Naive B cell (primary cell): ENCODE measurements at places on chromosomes 13 and 19. TPM values are rescaled to one million over a fixed set of nuclear protein-coding genes. Genes with fewer than 3 reads are reported as not detected.
A peak's percentile ranks its signal among the peaks of the same experiment; 100 is the strongest.

DNA sequence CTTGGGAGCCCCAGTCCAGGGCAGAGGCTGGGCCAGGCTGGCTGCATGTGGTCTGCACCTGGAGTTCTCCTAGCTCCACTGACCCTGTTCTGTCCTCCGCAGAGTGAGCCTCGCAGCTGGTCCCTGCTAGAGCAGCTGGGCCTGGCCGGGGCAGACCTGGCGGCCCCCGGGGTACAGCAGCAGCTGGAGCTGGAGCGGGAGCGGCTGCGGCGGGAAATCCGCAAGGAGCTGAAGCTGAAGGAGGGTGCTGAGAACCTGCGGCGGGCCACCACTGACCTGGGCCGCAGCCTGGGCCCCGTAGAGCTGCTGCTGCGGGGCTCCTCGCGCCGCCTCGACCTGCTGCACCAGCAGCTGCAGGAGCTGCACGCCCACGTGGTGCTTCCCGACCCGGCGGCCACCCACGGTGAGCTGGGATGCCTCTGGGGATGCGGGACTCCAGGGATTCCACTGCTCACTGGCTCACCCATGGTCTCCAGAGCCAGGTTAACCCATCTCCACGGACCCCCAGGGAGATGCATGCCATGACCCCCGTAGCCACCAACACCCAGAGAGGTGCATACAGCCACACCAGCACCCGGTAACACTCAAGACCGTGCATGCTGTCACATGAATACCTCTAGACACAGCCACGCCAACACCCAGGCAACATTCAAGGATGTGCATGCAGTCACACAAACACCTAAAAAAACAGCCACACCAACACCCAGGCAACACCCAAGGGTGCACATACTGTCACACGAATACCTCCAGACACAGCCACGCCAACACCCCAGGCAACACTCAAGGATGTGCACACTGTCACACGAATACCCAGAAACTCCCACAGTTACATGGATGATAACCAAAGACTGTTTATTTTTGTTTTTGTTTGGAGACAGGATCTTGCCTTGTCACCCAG lies 8.2 kb downstream of the PKN1 start:
- peak overlapping the region; percentile 96 for H3K4me3 ChIP-seq
- H3K27ac ChIP-seq, result no peak overlapping the region
- H3K4me1 ChIP-seq, result peaks cover 39% of the 10 kb centered on the region
- peaks cover 14% of the 10 kb centered on the region for H3K36me3 ChIP-seq

GRCh38 chr19:15862444-15862843 lies 35.4 kb downstream of the CYP4F2 start:
- H3K27me3 ChIP-seq, result peaks cover 18% of the 10 kb centered on the region
- H3K4me1 ChIP-seq, result peaks cover 10% of the 10 kb centered on the region
- no peak overlapping the region for H3K27ac ChIP-seq
- H3K36me3 ChIP-seq, result no peaks in the 10 kb centered on the region

- H3K4me1 ChIP-seq, result no peaks in the 10 kb centered on the region
- H3K36me3 ChIP-seq, result no peaks in the 10 kb centered on the region
- no peaks in the 10 kb centered on the region for H3K27me3 ChIP-seq
These were observed 802.1 kb upstream of the SLITRK6 start for GRCh38 chr13:86601351-86601750.

- H3K27ac ChIP-seq, result no peak overlapping the region
- no peak for DNase-seq
- no peaks in the 10 kb centered on the region for H3K36me3 ChIP-seq
These were observed 458.9 kb downstream of the SLITRK1 start for GRCh38 chr13:83423381-83423780.

GRCh38 chr13:94342436-94343242 lies 136.8 kb downstream of the DCT start:
- no peaks in the 10 kb centered on the region for H3K27me3 ChIP-seq
- H3K4me1 ChIP-seq, result no peaks in the 10 kb centered on the region
- H3K4me3 ChIP-seq, result no peak overlapping the region
- no peaks in the 10 kb centered on the region for H3K36me3 ChIP-seq
- peak overlapping the region; percentile 63 for H3K27ac ChIP-seq

- DNase-seq, result no peak
- H3K4me3 ChIP-seq, result no peak overlapping the region
- H3K27ac ChIP-seq, result no peak overlapping the region
- H3K27me3 ChIP-seq, result no peaks in the 10 kb centered on the region
- H3K36me3 ChIP-seq, result peaks cover 26% of the 10 kb centered on the region
These were observed 79.3 kb downstream of the CRYL1 start for GRCh38 chr13:20446405-20446804.

DNA sequence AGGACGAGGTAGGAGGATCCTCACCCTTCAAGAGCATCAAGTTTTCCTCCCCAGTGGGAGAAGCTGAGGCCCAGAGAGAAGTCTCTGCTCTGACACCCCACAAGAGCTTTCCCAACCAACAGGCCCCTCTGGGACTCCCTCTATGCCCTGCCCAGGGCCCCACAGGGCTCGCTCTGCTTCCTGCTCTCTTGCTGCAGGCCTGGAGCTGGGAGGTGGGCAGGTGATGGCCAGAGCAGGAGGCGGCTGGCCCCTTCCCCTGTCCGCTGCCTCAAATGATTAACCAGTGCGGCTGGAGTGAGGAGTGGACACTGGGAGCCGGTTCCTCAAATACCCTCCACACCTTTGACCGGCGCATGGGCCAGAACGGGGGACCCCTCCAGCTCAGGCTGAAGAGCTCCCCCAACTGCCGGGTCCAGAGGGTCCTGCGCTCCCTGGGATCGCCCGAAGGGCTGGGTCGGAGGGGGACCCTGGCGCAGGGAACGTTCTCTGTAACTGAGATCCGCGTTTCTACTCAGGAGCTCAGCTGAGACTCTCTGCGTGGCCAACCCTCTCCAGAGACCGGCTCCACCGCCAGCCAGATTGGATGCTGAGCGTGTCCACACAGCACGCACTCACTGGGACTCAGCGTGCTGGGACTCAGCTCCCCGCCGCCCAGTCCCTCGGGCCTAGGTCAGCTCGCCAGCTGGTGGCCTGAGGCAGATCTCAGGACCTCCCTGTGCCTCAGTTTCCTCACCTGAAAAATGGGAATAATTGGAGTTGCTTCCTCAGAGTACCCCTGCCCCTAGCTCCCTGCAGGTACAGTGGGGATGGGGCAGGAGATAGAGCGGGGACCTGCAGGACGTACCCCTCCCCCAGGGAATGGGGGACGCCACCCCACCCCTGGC lies 6.7 kb upstream of the ONECUT3 start:
- H3K36me3 ChIP-seq, result no peaks in the 10 kb centered on the region
- H3K4me1 ChIP-seq, result peaks cover 18% of the 10 kb centered on the region
- no peak overlapping the region for H3K4me3 ChIP-seq
- H3K27ac ChIP-seq, result no peak overlapping the region

GRCh38 chr13:53090461-53090860 lies 61.8 kb downstream of the OLFM4 start:
- no peak for DNase-seq
- no peak overlapping the region for H3K4me3 ChIP-seq
- H3K36me3 ChIP-seq, result no peaks in the 10 kb centered on the region
- no peaks in the 10 kb centered on the region for H3K4me1 ChIP-seq

DNA sequence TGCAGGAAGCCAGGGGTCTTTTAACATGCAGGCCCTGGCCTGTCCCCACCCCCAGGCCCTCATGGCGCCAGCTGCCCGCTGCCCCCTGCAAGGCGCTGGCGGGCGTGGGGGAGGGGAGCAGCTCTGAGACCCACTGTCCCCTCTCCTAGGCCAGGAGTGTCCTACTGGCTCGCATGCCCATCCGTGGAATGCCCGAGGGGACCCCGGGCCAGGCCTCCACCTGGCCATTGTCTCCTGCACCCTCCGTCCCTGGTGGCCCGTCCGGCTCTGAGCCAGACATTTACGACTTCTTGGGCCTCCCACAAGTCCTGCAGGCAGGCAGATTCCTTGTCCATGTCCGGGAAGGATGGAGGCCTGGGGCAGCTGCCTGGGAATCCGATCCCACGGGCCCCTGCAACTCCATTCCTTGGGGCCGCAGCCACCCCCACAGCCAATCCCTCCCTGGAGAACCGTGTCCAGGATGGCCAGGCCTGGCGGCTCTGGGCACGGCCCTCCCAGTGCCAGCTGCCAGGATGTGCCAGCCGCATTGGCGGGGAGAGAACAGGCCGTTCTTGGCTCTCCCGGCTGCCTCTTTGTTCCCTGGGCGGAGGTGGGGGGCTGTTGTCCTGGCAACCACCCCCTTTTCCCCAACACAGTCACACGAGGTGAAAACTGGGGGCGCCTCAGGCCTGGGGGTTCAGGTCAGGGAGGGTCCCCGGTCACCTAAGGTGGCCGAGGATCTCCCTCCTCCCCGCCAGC lies 10.5 kb upstream of the PLIN3 start:
- DNase-seq, result no peak
- no peak overlapping the region for H3K27ac ChIP-seq
- H3K4me3 ChIP-seq, result peak overlapping the region; percentile 61
- H3K36me3 ChIP-seq, result no peaks in the 10 kb centered on the region
- H3K27me3 ChIP-seq, result no peaks in the 10 kb centered on the region

GRCh38 chr13:25095851-25096453 lies at the start of gene PABPC3:
TSS of gene PABPC3 (plus strand) at chr13:25096136. CDS start at chr13:25096199, 63 bp downstream.
- no peak within 1 kb of the TSS for H3K27ac ChIP-seq
- H3K27me3 ChIP-seq, result peaks cover 42% of the 10 kb centered on the region
- no peaks in the 10 kb centered on the region for H3K4me1 ChIP-seq
- H3K36me3 ChIP-seq, result no peaks in the 10 kb centered on the region
- peak within 1 kb of the TSS; percentile 26 for H3K4me3 ChIP-seq

- DNase-seq, result peak; percentile 95
- peak overlapping the region; percentile 98 for H3K4me3 ChIP-seq
- no peaks in the 10 kb centered on the region for H3K27me3 ChIP-seq
These were observed 8.1 kb downstream of the RINL start for GRCh38 chr19:38869836-38870607.

- no peak overlapping the region for H3K27ac ChIP-seq
- no peaks in the 10 kb centered on the region for H3K27me3 ChIP-seq
- no peak for DNase-seq
- H3K4me1 ChIP-seq, result no peaks in the 10 kb centered on the region
- no peak overlapping the region for H3K4me3 ChIP-seq
These were observed 275.6 kb downstream of the DACH1 start for GRCh38 chr13:71591374-71591773.

GRCh38 chr13:27665333-27665732 lies 43.6 kb downstream of the POLR1D start:
- peaks cover 14% of the 10 kb centered on the region for H3K36me3 ChIP-seq
- H3K27me3 ChIP-seq, result no peaks in the 10 kb centered on the region
- H3K4me1 ChIP-seq, result no peaks in the 10 kb centered on the region
- DNase-seq, result no peak
- no peak overlapping the region for H3K27ac ChIP-seq

DNA sequence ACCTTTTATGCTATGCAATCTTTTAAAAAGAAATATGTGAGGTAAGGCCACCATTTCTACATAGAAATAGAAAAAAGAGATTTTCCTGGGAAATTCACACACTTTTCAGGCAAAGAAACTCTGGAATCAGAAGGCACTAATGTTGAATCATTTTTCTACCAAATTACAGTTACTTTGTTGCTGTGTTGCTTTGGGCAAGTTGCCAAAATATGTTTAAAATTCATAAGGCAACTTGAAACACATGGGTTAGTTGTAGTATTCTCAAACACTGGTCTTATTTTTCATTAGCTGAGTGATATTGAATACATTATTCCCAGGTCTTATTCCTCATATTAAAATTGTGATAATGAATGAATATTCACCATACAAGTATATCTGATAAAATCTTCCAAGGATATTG lies 195.0 kb upstream of the SLITRK1 start:
- no peak for DNase-seq
- H3K4me3 ChIP-seq, result no peak overlapping the region
- H3K36me3 ChIP-seq, result no peaks in the 10 kb centered on the region

- DNase-seq, result no peak
- no peaks in the 10 kb centered on the region for H3K4me1 ChIP-seq
- H3K4me3 ChIP-seq, result no peak overlapping the region
- H3K36me3 ChIP-seq, result no peaks in the 10 kb centered on the region
- peak overlapping the region; percentile 62 for H3K27ac ChIP-seq
These were observed 60.9 kb downstream of the PEX11G start for GRCh38 chr19:7427944-7428343.

DNA sequence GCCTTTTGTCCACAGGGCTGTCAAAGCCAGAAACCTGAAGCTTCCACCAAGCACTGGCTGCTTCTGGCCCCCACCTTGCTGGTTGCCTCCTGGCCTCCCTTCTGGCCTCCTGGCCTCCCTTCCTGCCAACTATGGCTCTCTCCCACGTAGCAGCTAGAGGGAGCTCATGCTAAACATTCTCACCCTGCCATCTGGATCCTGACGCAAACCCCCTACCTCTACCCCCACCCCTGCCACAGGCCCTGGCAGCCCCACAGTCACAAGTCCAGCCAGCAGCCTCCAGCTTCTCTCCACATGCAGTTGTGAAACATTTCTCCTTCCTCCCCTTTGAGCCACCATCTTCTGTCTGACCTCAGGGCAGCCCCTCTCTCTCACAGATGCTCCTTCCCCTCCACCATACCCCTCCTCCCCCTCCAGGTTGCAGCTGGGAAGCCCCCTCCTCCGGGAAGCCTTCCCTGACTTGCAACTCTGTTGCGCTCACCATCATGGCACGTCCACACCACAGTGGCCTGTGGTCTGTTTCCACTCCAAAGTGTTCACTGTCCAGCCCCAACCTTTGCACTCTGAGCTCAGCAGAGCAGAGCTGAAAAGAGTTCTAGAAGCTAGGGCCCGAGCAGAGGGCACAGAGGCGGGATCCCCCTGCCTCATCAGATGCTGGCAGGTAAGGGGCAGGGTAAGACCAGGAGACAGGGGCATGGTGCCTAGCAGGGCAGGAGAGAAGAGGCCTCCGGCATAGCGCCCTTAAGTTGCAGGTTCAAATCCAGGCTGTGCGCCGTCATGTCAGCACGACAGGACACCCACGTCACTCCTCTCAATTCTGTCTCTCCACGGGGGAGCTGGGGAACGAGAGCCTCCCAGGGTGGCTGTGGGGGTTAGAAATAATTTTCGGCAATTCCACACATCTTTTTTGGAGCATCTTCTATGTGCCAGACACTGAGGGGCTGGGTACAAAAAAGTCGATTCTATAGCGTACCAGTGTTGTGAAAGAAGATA lies 7.3 kb downstream of the ADGRL1 start:
- no peaks in the 10 kb centered on the region for H3K36me3 ChIP-seq
- no peak for DNase-seq
- no peak overlapping the region for H3K4me3 ChIP-seq

- no peaks in the 10 kb centered on the region for H3K4me1 ChIP-seq
- peaks cover 59% of the 10 kb centered on the region for H3K27me3 ChIP-seq
- no peak overlapping the region for H3K4me3 ChIP-seq
- H3K36me3 ChIP-seq, result peaks cover 9% of the 10 kb centered on the region
These were observed 14.4 kb downstream of the CEACAM4 start for GRCh38 chr19:41612483-41612882.

- H3K4me3 ChIP-seq, result no peak overlapping the region
- no peaks in the 10 kb centered on the region for H3K27me3 ChIP-seq
- no peak for DNase-seq
- peaks cover 27% of the 10 kb centered on the region for H3K4me1 ChIP-seq
- peaks cover 7% of the 10 kb centered on the region for H3K36me3 ChIP-seq
- H3K27ac ChIP-seq, result no peak overlapping the region
These were observed 2.0 kb upstream of the RCBTB1 start for GRCh38 chr13:49587311-49587847.

GRCh38 chr13:87622971-87623370 lies 48.2 kb upstream of the SLITRK5 start:
- H3K27ac ChIP-seq, result no peak overlapping the region
- DNase-seq, result no peak
- H3K4me1 ChIP-seq, result no peaks in the 10 kb centered on the region
- H3K4me3 ChIP-seq, result no peak overlapping the region
- no peaks in the 10 kb centered on the region for H3K36me3 ChIP-seq

ZNF493 gene
- polyA plus RNA-seq, result 34.1 TPM

KLK4 gene
- not detected for polyA plus RNA-seq

ZNF284 gene
- 1.0 TPM for polyA plus RNA-seq

SLC10A2 gene
- not detected for polyA plus RNA-seq

PALM gene
- polyA plus RNA-seq, result not detected

DIAPH3 gene
- not detected for polyA plus RNA-seq

PRSS57 gene
- polyA plus RNA-seq, result not detected

USE1 gene
- 70.0 TPM for polyA plus RNA-seq

KLK1 gene
- 6.7 TPM for polyA plus RNA-seq

PSPN gene
- 0.56 TPM for polyA plus RNA-seq
